ENCODE measurements at places on chromosomes 3 and 15.

- DNase-seq = no peak
Observed at GRCh38 chr3:44280631-44281030, 38.9 kb downstream of the TOPAZ1 start.

DNA sequence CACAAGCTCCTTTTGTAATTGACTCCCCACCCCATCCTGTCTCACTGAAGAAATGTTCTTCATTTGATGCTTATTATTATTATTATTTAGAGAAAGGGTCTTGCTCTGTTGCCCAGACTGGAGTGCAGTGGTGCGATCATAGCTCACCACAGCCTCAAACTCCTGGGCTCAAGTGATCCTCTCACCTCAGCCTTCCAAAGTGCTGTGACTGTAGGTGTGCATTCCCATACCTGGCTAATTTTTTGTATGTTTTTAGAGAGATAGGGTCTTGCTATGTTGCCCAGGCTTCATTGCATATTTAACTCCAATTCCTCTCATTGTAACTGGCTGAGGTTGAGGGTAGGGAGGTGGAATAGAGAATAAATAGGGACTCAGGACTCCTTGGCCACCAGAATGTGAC is 22.3 kb downstream of the SEMA5B start:
- no peak for DNase-seq

DNA sequence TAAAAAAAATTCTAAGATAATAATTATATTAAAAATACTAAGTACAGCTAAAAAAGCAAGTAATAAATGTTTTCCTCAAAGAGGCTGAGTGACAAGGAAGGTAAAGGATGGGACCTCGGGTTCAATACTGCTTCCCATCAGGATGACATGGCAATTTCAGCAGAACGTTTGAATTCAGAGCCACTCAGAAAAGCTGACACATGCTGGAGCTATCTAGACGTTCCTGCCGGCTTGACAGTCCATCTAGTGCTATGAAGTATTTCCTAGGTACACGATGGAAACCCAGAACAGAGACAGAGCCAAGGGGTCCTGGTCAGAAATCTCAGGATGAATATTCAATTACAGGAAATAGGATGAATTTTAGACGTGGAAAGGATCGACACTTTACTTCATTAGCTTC is 361.8 kb downstream of the FGF12 start:
- DNase-seq = no peak

- DNase-seq = no peak
Observed at GRCh38 chr15:86333819-86334218, 254.1 kb downstream of the AGBL1 start.

- no peak for DNase-seq
Observed at GRCh38 chr3:195098741-195099525, 172.0 kb downstream of the XXYLT1 start.

GRCh38 chr3:124619887-124620599 is 110.2 kb upstream of the UMPS start:
- no peak for DNase-seq

DNA sequence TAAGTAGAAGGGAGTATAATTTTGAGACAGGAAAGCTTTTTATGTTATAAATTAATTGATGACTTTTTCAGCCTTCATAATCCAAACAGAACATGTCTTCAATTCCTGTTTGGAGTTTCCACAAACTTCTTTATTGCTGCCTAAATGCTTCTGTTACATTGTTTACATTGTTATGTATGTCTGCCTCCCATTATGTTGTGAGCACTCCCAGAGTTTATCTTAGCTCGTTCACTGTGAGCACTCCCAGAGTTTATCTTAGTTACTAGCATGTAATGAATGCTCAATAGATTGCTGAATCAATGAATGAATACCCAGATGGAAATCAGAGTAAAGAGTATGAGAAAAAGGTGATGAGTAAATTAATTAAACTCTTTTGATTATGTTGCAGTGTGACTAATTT is 1178.0 kb downstream of the ROBO1 start:
- no peak for DNase-seq

GRCh38 chr3:177093966-177094365 is 103.3 kb downstream of the TBL1XR1 start:
- no peak for DNase-seq

DNA sequence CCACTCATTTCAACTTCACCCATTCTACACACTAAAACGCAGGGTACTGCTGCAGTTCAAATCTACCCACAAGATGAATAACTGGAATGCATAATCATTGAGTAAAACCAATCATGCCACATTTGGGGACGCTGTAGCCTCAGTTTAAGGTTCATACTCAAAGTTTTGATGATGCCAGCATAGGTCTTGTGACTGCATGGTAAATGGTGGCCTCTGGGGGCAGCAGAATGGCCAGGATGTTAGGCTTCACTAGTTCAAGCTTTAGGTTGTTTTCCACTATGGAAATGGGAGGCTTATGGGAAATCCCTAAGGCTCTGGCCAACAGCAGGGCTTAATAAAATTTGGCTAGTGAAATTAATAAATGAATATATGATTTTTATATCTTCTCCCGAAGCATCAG is 104.3 kb upstream of the TSC22D2 start:
- DNase-seq = no peak

DNA sequence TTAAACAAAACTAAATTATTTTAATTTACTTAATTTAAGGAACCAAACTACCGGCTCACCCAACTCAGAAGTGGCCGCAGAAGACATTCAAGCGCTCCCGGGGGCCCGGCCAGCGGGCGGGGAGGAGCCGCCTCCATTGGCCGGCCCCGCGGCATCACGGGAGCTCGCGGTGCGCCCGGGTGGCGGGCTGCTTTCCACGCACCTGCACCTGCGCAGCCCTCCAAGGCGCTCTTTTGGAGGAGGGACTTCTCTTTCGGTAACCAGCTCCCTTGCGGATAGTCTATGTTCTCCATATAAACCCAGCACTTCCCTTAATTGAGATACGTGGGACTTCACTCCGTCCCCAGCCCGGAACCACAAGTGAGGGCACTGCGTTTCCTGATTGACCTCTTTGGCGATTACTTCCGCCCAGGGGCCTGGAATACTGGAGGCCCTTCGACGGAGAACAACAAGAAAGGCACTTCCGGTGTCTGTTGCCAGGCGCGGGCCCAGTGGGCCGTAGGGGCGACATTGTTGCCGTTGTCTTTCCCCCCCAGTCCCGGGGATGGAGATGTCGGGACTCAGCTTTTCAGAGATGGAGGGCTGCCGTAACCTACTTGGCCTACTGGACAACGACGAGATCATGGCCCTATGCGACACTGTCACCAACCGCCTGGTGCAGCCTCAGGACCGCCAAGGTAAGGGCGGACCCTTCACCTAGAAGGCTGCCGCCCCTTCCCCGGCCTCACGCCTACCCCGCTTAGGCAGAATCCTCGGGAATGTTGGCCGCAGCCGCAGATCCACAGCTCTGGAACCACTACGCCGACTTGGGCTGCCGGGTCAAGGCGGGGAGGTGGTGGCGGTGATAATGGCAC is at the start of gene C3orf38:
Gene C3orf38, plus strand, starts transcription at position 451 of the 854 bp plus-strand sequence. Its CDS starts 94 bp downstream, at position 545.
- DNase-seq = peak; percentile 92

DNA sequence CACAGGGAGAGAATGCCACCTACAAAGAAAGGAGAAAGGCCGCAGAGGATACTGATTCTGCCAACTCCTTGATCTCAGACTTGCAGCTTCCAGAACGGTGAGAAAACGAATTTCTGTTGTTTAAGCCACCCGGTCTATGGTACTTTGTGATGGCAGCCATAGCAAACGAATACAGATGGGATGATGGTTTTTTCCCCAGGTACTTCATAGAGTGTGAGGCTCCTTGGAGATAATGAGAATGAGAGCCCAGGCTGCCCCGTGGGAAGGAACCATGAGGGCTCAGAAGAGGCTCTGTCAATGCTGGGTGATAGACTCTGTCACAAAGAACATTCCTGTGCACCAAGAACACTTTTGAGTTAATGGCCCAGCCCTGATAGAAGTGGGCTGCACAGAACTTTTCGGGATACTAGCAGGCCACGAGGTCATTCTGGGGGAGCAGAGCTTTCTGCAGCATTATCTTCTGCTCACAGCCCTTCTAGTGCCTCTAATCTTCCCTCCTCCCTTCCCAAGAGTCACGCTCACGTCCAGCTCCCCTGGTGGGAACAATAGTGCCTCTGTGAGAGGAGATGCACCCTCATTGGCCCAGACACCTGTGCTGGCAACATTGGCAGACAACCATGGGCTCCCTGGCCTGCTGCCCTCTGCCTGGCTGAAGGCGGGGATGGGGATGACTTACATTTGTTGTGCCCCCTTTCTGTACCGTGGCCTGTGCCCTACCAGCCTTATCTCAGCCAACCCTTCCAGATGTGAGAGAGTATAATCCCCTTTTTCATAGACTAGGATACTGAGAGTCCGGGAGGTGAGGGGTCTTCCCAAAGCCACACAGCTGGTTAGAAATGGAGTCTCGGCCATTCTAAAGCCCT is 5.2 kb upstream of the RLBP1 start:
- no peak for DNase-seq

DNA sequence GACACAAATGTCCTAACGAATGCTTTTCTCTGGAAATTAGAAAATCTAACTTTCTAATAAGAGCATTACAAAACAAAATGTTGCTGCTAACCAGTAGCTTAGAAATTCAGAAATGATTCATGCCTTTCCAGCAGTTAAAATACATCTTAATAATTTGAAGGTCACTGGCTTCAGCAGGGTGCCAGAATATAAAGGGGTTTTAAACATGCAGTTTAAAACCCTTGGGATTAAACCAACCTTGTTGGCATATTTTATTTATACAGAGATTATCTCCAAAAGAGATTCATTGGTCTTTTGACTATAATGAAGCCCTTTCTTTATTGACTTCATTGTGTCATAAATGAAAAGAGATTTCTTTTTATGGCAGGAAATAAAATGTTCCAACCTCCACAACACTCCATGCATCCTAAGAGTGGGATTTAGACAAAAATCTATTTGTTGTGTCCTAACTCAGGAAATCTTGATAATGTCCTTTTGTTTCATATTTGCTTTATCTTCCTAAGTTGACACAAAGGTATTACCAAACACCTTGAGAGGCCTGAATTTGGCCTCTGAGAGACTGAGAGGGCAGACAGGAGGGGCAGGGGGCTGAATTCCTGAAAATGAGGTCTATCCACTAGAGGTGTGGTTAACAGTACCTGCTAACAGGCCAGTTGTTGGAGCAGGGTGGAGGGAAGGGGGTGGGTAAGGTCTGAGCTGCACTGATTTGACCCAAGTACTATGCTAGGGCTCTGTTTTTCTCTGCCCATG is 124.4 kb downstream of the FEZF2 start:
- no peak for DNase-seq

- DNase-seq = no peak
Observed at GRCh38 chr15:99371180-99372103, 120.2 kb downstream of the LRRC28 start.

GRCh38 chr3:46504789-46505188 is 7.0 kb downstream of the RTP3 start:
- DNase-seq = no peak

DNA sequence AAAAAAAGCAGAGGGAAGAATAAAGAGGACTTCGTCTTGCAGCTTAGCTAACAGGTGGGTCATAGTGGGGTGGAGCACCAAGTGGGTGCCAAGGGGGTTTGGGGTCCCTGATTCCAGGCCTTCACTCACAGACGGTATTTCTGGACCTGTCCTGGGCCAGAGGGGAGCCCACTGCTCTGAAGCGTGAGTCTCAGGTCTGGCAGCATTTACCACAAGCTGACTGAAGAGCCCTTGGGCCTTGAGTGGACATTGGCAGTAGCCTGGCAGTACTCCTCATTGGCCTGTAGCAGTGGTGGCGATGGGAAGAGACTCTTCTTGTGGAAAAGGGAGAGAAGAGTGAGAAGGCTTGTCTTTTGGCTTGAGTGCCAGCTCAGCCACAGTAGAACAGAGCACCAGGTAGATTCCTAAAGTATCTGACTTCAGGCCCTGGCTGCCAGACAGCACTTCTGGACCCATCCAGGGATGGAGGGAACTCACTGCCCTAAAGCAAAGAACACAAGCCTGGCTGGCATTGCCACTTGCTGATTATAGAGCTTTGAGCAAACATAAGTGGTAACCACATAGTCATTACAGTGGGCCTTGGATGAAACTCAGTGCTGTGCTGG is 72.9 kb downstream of the GLDN start:
- no peak for DNase-seq

DNA sequence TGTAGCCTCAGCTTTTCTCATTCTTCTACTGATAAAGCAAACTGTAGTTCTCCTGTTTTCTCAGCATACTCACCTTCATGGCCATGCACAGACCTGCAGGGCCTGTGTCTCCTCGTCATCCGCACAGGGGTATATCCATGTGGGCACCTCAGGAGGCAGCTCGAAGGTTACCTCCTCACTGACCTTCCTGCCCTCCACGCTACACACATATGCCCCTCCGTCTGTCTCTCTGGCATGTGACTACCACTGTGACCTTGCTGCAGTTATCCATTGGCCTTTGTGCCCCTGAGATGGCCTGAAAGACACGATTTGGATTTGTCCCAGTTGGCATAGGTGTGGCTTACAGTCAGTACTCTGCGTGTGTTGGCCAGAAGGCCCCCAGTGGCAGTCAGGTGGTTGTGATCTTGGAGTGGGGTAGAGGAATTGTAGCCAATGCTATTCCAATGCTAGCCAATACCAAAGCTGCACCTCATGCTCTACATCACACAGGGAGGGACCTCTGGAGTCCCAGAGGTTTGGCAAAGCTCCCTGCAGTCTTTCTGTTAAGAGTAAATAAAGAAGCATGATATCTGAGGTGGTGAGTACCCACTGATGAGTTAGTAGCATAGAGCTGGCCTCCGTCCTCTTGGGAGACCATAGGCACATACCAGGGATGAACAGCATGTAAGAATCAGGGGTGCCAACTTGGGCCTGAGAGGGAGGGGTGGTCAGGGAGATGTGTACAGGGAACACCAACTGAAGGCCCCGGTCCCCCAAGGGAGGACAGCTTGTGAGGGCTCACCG is 143.4 kb downstream of the EEFSEC start:
- DNase-seq = no peak

GRCh38 chr3:89171687-89172545 is 64.5 kb downstream of the EPHA3 start:
- DNase-seq = no peak

DNA sequence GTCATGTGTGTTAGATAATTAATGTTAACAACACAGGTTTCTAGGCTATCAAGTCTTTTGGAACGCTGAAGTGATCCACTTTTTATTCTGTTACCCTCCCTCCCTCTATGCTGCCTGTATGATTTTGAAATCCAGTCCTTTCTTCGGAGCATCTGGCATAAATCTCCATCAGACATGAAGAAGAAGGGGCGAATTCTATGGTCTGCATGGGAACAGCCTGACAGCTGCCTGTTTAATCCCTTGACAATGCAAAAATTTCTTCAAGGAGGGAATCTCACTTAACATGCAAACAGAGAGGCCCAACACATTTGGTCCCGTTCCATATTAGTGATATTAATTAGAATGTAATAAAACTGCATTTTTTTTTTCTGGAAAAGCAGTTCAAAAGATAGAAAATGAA is 145.2 kb downstream of the VGLL3 start:
- DNase-seq = no peak

DNA sequence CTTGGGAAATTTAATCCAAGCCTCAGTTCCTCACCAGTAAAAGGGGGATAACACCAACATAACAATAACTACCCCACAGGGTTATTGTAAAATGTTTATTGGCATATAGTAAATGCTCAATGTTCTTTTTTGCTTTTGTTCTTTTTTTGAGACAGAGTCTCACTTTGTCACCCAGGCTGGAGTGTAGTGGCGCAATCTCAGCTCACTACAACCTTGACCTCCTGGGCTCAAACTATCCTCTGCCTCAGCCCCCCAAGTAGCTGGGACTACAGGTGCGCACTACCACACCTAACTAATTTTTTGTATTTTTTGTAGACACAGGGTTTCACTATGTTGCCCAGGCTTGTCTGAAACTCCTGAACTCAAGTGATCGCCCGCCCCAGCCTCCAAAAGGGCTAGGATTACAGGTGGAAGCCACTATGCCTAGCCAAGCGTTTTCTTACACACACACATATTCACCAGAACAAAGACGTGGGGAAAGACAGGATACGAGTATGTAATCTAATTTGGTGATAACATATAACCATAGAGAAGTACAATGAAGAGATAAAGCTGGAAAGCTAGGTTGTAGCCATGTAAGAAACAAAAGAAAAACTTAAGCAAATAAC is 11.7 kb downstream of the STAG1 start:
- DNase-seq = no peak
